ENCODE measurements at places on chromosomes 16 and 17.

DNA sequence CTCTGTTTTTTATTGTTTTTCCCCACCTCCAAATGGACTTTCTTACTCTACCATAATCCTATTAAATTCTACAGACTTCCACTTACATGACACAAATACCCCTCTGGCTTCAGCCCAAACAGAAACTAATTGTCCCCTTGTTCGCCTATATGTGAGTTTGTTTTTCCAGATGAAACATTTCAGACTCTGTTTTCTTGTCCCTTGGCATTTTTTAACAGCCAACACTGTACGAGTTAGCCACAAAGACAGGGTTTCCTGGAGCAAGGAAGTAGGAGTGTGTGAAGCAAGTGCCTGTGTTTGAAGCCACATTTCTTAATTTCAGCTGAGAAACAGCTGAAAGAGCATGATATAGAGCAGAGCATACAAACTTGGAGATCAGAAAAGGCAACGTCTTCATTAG is 382.2 kb upstream of the CDH5 start:
- DNase-seq: no peak

GRCh38 chr16:55698946-55699345 is 43.2 kb downstream of the SLC6A2 start:
- DNase-seq: no peak

DNA sequence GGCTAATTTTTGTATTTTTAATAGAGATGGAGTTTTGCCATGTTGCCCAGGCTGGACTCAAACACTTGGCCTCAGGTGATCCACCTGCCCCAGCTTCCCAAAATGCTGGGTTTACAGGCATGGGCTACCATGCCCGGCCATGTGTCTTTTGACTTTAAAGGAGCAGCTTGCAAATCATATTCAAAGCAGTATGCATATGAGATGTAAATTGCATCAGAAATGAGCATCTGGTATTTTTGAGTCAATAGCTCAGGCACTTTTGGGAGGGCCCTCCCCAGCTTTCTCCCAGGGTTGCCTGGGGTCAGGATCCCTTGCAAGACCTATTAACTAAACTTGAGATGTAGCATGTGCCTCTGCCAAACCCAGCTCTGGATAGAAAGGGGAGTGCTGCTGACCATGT is 21.5 kb downstream of the EPOP start:
- no peak for DNase-seq

- no peak for DNase-seq
Observed at GRCh38 chr16:4677390-4677789, 16.0 kb upstream of the NUDT16L1 start.

GRCh38 chr17:73288534-73289302 is 23.1 kb downstream of the CDC42EP4 start:
- DNase-seq: no peak

- peak; percentile 1 for DNase-seq
Observed at GRCh38 chr16:9903-10665, 43.3 kb downstream of the POLR3K start.

DNA sequence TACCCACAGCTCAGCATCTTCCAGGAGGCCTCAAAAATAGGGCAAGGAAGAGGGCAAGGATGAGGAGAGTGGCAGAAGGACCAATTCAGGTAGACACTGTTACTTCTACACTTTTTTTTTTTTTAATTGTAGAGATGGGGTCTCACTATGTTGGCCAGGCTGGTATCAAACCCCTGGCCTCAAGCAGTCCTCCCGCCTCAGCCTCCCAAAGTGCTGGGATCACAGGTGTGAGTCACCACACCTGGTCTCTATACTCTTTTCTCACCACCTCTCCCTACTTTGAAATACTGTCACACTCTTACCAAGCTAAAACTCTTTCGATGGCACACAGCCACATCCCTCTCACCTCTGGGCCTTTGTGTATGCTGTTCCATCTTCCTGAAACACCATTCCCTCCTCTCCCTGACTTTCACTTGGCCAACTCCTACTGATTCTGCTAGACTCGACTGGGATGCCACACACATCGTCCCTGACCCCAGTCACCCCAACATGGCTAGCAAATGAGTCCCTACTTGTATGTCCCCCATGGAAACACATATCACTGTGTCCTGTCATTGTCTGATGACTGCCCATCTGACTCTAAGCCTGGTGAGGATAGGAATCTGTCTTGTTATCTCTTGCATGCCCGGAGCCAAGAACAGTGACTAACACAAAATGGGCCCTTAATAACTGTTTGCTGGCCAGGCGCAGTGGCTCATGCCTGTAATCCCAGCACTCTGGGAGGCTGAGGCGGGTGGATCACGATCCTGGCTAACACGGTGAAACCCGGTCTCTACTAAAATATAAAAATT is 7.2 kb upstream of the SLC43A2 start:
- DNase-seq: no peak

DNA sequence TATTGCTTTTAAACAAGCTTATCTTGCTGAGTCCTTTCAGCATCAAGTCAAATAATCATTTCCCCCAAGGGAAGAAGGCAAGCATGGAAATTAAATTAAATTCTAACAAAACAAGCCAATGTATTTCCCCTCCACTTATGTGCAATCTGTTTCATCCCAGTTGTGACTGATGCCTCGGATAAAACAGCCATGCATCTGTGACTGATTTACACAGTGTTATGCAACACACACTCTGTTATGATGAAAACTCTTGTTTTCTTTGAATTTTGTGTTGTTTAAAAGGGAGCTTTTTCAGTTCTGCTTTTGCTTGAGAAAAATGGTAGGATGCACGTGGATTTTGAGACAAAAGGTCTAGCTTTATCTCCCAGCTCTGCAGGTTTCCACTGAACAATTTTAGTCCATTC is 32.6 kb downstream of the TMEM100 start:
- peak; percentile 12 for DNase-seq

- DNase-seq: peak; percentile 32
Observed at GRCh38 chr16:27164352-27164751, 39.0 kb upstream of the KDM8 start.

DNA sequence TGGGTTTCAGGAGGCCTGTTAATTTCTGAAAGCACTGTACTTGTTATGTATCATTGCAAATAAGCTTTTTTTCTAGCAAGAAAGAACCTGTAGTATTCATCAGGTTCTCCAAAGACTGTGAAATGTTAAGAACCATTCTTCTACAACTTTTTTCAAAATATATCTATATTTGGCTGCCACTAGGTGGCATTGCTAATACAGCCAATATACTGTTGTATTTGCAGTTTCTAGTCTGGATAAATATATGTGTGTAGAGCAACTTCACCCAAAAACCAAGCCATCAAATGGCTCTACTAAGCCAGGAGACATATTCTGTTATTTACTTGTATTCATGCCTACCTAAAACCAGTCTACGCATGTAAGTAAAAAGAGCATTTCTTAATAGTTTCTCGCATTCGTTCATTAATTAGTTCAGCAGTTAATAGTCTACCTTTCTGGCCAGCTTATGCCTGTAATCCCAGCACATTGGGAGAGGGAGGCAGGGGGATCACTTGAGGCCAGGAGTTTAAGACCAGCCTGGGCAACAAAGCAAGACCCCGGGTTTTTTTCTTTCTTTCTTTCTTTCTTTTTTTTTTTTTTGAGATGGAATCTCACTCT is 39.5 kb downstream of the VMP1 start:
- peak; percentile 30 for DNase-seq

DNA sequence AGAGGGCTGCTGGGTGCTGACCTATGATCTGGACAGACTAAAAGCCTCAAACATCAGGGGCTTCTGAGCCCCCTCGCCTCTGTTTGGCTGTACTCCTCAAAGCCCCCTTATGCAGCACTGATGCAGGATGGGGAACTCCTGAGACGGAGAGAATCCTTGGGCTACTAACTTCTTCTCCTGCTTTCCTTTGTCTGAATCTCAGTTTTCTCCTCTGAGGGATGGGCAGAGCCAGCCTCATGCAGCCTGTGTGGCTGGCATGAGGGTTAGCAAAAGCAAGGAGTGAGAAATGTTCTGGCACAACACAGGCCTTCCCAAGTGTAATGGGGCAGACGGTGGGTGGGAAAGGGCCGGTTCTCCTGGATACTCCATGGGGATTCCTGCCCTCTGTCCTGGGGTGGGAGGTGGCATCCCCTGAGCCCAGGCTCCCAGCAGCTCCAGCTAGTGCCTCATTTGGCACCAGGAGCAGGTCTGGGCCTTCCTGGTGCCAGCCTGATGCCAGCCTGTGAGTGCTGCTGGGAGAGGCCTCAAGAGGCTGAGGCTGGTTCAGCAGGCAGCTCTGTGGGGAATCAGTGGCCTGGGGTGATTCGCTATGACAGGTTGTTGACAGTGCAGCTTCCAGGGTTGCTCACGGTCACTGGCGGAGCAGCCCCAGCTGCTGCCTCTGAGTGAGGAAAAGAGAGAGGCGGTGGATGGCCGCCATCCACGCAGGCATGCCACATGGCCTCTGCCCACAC is 4.0 kb upstream of the BRD7 start:
- DNase-seq: peak; percentile 60
